ENCODE measurements at places on chromosomes 2 and 18.

- DNase-seq, result peak; percentile 32
Measured at GRCh38 chr2:15673919-15674636, 82.4 kb downstream of the DDX1 start.

GRCh38 chr2:177708660-177709444 lies 316.3 kb downstream of the AGPS start:
- DNase-seq, result no peak

- peak; percentile 35 for DNase-seq
Measured at GRCh38 chr2:85353876-85354285, 447 bp downstream of the RETSAT start.

DNA sequence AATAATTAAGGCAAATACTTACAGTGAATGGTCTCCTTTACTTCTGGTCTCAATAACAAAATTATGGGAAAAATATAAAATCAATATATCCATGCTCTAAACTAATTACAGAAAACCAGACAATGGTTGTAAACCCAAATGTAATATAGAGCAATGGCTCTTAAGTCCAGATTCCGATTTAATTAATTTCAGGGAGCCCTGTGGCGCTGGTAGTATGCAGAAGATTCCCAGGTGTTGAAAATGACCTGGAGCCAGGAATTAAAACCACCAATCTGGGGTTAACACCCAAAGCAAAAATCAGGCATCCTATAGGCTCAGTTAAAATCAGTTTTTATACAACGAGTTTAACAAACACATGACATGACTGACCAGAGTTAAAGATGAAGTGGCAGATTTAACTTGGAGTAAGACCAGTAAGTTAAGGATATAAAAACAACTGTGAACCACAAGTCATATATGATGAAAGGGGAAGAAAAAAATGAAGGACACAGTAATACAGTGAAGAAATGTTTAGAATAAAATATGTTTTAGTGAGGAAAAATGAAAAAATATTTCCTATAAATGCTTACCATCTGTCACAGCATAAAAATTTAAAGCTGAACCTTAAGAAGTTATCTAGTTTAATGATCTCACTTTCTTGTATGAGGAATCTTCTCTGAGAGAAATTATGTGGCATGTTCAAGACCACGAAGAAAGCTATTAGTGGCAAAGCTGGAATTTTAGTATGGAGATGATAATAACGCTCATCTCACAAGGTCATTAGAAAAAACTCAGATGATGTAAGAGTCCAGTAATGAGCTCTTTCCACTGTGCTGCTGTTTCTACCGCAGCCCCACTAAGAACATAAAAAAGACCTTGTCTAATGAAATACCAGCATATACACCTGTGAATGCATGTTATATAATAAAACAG lies 45.8 kb upstream of the FLACC1 start:
- DNase-seq, result no peak

Measured in Calu3 (cell line).